ENCODE measurements at places on chromosomes 3 and 15.

DNA sequence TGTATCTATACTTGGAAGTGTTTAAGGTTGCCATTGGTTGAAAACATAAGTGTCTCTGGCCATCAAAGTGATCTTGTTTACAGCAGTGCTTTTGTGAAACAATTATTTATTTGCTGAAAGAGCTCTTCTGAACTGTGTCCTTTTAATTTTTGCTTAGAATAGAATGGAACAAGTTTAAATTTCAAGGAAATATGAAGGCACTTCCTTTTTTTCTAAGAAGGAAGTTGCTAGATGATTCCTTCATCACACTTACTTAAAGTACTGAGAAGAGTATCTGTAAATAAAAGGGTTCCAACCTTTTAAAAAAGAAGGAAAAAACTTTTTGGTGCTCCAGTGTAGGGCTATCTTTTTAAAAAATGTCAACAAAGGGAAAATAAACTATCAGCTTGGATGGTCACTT is 19.7 kb downstream of the B3GNT5 start:
- no peak for DNase-seq

DNA sequence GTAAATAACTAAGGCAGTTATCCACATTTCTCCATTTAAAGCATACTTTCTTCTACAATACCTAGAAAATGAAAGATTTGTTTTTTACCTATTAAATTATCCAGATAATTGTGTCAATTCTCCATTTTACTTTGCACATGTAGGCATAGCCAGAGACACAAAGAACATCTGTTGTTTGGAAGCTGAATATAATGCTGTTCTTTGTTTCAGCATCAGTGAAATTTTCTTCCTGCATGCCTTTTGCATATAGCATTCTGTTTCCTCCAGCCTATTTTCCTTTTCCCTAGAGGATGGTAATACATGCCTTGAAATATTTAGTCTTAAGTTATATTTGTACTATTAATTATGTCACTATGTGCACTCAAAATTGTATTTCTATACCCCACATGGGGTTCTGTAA is 233.7 kb downstream of the CNTN6 start:
- no peak for DNase-seq

GRCh38 chr3:197464794-197465193 is 91.0 kb downstream of the BDH1 start:
- no peak for DNase-seq

GRCh38 chr3:98171071-98171470 is 4.6 kb downstream of the OR5H15 start:
- DNase-seq = no peak

- peak; percentile 17 for DNase-seq
Measured at GRCh38 chr3:16240229-16241023, 24.3 kb downstream of the DPH3 start.

Data from NCI-H446 (cell line).